ENCODE measurements at places on chromosomes 6 and 20.

- DNase-seq: no peak
These were observed 431.0 kb upstream of the MARCKS start for GRCh38 chr6:113425977-113426660.

DNA sequence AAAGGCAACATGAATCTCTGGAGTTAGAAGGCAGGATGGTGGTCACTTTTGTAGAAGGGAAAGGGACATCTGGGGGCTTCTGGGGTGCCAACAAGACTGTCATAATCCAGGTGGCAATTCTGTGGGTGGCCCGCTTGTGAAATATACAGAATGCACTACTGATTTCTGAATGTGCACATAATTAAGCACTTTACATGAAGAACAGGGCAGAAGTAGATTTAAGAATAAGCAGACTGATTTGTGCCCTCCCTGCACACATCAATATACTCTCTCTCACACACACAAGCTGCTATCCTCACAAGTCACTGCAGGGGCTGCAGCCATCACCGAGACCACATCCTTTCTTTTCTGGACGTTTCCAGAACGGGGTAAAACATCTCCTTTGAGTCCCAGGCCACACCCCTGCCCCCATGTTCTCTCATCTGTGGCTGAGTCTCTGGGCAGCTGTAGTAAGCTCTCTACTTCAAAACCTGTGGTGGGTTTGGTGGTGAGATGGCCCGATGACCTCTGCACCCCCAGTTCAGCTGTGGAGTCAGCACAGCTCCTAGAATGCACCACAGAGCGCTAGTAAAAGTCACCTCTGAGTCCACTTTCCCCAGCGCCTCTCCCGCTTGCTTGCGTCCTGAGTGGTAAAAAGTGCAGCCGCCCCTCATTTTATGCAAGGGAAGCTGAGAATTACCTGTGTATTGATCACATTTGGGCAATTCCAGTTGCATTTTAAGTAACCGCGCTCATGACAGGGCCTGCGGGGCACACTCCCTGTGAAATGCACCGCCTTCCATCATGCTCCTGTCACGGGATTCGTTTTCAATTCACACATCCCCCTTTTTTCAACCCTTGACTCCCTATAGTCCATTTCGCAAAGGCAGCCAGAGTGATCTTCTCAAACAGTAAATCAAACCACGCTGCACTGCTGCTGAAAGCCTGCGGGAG, 115.5 kb downstream of the NFATC2 start:
- DNase-seq: no peak

- no peak for DNase-seq
These were observed 103.6 kb upstream of the CNKSR3 start for GRCh38 chr6:154614101-154614500.

DNA sequence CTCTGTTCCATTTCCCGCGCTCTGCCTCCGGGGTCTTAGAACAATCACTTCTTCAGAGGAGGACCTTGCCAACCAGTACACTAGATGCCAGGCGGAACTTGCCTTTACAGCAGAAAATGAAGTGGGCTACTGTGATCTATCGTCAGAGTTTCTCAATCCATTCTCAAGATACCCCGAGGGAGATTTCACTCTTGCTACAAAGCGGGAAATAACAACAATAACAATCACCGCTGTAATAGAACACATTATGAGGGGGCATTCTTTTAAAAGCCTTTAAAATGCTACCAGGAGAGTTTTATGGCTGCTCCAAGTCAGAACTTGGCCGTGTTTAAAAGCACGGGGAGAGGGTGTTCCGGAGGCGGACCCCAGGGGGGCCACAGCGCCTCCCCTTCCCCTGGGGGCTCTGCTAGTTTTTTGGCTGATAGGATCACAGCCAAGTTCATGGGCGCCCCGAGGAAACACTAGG, 617.0 kb upstream of the AGPAT4 start:
- no peak for DNase-seq

- DNase-seq: no peak
These were observed 47.5 kb upstream of the KCNK16 start for GRCh38 chr6:39369987-39370386.

- no peak for DNase-seq
These were observed 2.8 kb downstream of the HECA start for GRCh38 chr6:139137706-139138105.

- no peak for DNase-seq
These were observed 202.0 kb downstream of the ZFAND3 start for GRCh38 chr6:38021571-38021970.

- no peak for DNase-seq
These were observed 48.7 kb downstream of the KCTD20 start for GRCh38 chr6:36491378-36491965.

- DNase-seq: no peak
These were observed 35.2 kb downstream of the BMP6 start for GRCh38 chr6:7761051-7761450.

- no peak for DNase-seq
These were observed 388.1 kb downstream of the PHF3 start for GRCh38 chr6:64023693-64024092.
